ENCODE measurements at places on chromosomes 5 and 9. TPM values are rescaled to one million over a fixed set of nuclear protein-coding genes. Genes with fewer than 3 reads are reported as not detected.

Gene FIBCD1
- total RNA-seq: 6.0 TPM

DNA sequence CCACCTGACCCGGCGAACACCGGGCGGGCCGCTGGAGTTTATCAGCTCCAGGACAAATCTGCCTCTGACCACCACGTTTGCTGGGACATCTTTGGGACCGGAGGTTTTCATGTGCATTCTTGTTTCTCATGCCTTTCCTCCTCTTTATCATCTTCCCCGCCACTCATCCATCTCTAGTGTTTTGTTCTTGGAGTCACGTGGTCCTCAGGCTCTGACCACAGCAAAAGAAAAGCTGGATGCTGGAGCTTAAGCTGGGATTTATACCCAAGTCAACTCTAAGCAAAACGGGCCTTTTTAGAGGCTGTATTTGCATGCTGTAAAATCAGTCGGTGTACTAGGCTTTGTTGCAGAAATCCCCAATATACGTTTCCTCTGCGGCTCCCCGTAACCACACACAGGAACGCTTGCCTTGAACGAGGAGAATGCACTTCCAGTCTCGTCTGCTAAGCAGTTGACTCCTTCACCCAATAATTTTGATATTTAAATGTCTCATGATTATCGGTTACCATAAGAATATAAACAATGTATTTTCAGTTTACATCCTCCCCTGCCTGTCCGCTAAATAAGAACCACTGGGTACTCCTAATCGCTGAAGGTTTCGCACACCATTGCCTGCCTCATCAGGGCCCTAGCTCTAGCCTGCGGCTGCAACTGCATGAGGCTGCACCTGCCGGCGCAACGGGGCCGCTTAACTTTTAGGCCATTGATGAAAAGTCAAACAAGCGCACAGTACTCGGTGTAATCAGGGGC lies 560 bp upstream of the NDUFS6 start:
- peak; percentile 14 for DNase-seq

DNA sequence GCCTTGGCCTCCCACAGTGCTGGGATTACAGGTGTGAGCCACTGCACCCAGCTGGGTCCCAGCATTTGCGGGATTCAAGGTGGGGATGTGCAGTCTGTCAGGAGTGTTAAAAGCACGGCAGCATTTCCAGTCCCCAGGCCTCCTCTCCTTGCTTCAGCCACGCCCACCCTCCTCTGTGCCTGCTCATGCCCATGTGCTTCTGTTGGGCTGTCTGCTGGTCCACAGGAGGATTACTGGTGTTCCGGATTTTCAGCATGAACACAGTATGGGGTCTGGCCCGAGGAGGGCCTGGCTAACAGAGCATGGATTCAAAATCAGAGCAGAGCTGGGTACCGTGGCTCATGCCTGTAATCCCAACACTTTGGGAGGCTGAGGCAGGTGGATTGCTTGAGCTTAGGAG lies 5.5 kb downstream of the ARRDC1 start:
- DNase-seq: no peak

DNA sequence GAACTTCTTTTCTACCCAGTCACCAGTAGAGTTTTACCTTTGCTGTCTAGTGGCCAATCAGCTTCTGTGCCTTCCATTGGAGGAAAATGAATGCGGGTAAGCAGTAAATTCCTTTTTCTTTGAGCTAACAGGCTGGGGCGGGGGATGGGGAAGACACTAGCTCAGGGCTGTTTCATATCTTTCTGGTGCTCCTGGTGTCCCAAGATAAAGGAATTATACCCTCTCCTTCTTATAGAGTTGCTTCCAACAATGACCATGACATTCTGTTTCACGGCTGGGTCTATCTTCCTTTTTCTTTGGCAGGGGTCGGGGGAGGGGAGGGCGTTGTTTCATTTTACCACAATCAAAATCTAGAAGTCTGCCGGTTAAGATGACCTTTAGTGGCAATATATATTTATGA lies 51.2 kb upstream of the RPS23 start:
- DNase-seq: no peak

Gene ZNF79
- total RNA-seq: 7.6 TPM

- DNase-seq: peak; percentile 18
Measured at GRCh38 chr9:99822806-99823591, 1.3 kb downstream of the NR4A3 start.

Gene SMIM33
- 0.17 TPM for total RNA-seq

DNA sequence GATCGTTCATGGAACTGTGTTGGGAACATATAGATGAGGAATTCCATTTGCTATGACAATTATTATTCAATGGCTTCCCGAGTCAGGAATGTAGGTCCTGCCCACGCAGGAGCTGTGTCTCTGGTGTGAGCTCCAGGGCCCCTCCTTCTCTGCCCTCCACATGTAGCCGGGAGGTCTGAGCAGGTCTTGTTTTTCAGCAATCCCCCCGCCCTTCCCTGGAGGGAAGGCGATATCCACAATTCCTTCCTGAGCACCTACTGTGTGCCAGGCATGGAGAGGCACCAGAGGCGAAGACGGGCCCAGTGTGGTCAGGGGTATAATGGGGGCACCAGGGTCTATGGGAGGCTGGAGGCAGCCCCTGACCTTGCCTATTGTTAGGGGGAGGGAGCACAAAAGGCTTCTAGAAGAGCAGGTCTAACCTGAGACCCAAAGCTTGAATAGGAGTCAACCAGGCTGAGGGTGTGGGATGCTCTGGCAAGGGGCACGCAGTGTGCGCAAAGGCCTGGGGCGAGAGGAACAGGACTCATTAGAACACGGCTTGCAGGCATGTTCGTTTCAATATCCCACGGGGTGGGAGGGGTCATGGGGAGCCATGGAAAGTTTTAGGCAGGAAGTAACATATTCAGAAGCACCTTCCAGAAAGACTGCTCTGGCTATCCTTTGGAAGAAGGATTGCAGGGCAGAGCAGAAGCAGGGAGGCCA lies 154.9 kb downstream of the C9orf50 start:
- no peak for DNase-seq

DNA sequence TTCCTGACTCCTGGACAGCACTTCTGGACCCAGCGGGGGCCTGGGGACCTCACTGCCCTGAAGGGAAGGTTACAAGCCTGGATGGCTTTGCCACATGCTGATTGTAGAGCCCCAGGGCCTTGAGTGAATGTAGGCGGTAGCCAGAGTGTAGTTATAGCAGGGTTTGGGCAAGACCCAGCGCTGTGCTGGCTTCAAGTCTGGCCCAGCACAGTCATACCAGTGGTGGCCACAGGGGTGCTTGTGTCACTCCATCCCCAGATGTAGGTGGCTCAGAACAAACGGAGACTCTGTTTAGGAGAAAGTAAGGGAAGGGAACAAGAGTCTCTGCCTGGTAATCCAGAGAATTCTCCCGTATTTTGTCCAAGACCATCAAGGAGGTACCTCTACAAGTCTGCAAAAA lies 84.6 kb downstream of the STARD4 start:
- no peak for DNase-seq

- DNase-seq: no peak
Measured at GRCh38 chr9:112725961-112726360, 8.0 kb upstream of the INIP start.

All from mucosa of gallbladder (tissue), 1 donor.